ENCODE measurements at places on chromosomes 2 and 18. TPM values are rescaled to one million over a fixed set of nuclear protein-coding genes. Genes with fewer than 3 reads are reported as not detected.

Gene CENPA
- 5.3 TPM for total RNA-seq

Gene CIB4
- total RNA-seq: 0.29 TPM

Gene SMC6
- 16.8 TPM for total RNA-seq

Gene ZNF521
- total RNA-seq: 58.0 TPM

Gene OR6B2
- not detected for total RNA-seq

Gene IL37
- not detected for total RNA-seq

Gene CABYR
- total RNA-seq: 5.1 TPM
